Left lung (tissue), 14 donors: ENCODE measurements at places on chromosomes 6 and 20. TPM values are rescaled to one million over a fixed set of nuclear protein-coding genes. Genes with fewer than 3 reads are reported as not detected.

GRCh38 chr6:112899541-112899940 is 552.4 kb downstream of the RFPL4B start:
- no peak overlapping the region for H3K4me3 ChIP-seq
- no peaks in the 10 kb centered on the region for H3K4me1 ChIP-seq
- no peak overlapping the region for H3K27ac ChIP-seq

DNA sequence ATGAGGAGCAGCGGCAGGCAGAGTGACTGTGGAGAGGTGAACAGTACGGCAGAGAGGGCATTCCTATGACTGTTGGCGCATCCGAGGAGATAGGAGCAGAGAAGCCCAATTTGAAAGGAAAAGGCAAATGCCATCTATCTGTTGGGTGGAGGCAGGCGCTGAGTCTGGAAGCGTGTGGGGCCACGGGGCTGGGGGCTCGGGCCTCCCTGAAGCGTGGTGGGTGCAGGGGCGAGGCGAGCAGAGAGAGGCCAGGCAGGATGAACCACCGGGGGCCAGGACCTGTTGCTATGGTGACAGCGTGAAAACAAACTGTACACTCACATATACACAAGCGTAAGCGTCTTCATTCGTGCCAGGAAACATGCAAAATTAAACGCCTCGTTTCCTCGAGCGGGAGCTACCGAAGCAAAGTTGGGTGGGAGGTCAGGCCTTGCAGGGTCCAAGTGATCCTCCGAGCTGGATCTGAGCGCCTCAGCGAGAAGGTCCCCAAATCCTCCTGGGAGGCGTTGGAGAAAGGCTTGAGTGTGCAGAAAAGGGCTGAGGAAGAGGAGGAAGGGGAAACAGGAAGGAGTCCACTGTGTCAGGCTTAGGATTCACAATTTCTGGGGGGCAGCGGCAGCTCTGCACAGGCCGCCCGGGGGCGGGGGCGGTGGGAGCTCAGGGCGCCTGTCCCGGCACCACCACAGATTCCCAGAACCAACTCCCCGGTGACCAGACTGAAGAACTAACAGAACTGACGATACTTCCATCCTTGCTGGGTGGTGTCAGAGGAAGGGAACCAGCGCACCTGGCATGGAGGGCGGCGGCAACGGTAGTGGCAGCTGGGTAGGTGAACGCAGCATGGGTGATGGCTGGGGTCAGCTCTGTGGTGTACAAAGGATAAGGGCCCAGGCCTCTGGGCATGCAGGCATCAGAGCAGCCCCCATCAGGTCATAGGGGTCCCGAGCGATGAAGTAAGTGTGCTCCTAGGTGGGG is 68.2 kb downstream of the KHDC1L start:
- no peak overlapping the region for H3K4me3 ChIP-seq
- no peaks in the 10 kb centered on the region for H3K4me1 ChIP-seq
- H3K27me3 ChIP-seq = no peaks in the 10 kb centered on the region
- no peak overlapping the region for H3K27ac ChIP-seq
- DNase-seq = peak; percentile 1

GRCh38 chr6:3618642-3619041 is 132.9 kb downstream of the PXDC1 start:
- no peak for DNase-seq
- no peak overlapping the region for H3K27ac ChIP-seq
- no peak overlapping the region for H3K4me3 ChIP-seq
- H3K27me3 ChIP-seq = no peaks in the 10 kb centered on the region
- H3K4me1 ChIP-seq = no peaks in the 10 kb centered on the region

DNA sequence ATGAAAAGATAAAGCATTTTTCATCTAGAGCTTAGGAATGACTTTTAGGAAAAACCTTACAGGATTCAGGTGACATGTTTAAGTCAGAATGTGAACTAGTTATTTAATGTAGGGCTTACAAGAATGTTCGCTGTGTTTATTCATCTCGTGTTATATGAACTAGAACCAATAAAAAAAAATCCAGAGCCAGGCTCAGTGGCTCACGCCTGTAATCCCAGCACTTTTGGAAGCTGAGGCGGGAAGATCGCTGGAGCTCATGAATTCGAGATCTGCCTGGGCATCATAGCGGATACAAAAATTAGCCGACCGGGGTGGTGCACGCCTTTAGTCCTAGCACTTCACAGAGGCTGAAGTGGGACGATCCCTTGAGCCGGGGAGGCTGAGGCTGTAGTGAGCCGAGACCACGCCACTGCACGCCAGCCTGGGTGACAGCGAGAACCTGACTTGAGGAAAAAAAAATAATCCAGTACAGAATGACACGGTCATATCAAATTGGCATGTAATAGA is 46.3 kb downstream of the OR2B2 start:
- H3K4me1 ChIP-seq = peaks cover 34% of the 10 kb centered on the region
- peak overlapping the region; percentile 0 for H3K27ac ChIP-seq
- no peak for DNase-seq
- peaks cover 52% of the 10 kb centered on the region for H3K27me3 ChIP-seq
- no peaks in the 10 kb centered on the region for H3K36me3 ChIP-seq
- peak overlapping the region; percentile 62 for H3K4me3 ChIP-seq

The NT5E gene
- 10.0 TPM for total RNA-seq

GRCh38 chr6:10269814-10270472 is 144.9 kb downstream of the TFAP2A start:
- no peak for DNase-seq
- no peak overlapping the region for H3K27ac ChIP-seq
- no peaks in the 10 kb centered on the region for H3K36me3 ChIP-seq
- no peaks in the 10 kb centered on the region for H3K4me1 ChIP-seq

GRCh38 chr6:160102956-160103824 is 18.4 kb upstream of the SLC22A1 start:
- H3K36me3 ChIP-seq = no peaks in the 10 kb centered on the region
- H3K27me3 ChIP-seq = no peaks in the 10 kb centered on the region
- H3K27ac ChIP-seq = no peak overlapping the region
- no peak for DNase-seq
- H3K4me3 ChIP-seq = no peak overlapping the region

- no peak overlapping the region for H3K27ac ChIP-seq
- peak; percentile 18 for DNase-seq
- H3K36me3 ChIP-seq = no peaks in the 10 kb centered on the region
- no peaks in the 10 kb centered on the region for H3K27me3 ChIP-seq
Observed at GRCh38 chr6:129451187-129451586, 258.8 kb downstream of the ARHGAP18 start.

The DHX35 gene
- total RNA-seq = 9.1 TPM

The IP6K3 gene
- total RNA-seq = 3.4 TPM

DNA sequence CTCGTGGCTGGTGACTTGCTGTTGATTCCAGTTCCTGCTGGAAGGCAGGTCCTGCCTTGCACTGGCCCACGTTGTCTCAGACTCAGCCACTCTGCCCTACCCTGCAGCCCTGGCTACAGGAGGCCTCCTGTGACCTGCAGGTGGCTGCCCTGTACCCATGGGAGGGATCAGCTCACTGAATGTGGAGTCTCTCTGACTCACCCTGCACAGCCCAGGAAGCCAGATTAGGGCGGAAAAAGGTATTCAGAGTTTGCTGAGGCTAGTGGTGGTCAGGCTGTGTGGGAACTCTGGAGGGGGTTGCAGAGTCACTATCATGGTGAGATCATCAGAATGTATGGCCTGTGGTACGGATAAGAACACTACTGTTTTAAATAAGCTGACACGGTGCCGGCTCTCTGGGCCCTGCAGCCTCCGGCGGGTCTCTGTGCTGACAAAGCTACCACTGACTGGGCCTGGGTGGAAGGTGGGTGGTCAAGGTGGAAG is 24.7 kb upstream of the PYGB start:
- no peak overlapping the region for H3K27ac ChIP-seq
- no peaks in the 10 kb centered on the region for H3K36me3 ChIP-seq
- no peak overlapping the region for H3K4me3 ChIP-seq
- no peak for DNase-seq
- H3K4me1 ChIP-seq = peaks cover 16% of the 10 kb centered on the region

DNA sequence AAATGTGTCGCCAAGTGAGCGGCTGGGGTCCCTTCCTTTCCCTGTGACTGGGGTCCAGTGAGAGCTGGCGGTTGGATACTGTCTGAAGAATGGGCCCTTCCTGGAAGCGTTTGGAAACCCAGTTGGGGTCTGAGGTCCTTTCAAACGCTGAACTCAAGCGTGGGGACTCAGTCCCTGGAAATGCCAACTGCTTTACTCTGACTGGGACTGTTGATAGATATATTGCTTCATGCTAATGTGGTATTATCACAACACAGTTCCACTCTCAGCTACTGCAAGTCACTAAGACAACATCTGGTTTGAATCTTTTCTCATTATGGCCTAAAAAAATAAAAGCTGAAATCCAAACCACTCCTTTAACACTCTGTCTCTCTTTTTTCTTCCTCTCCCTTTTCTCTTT is 23.7 kb upstream of the PSMF1 start:
- no peaks in the 10 kb centered on the region for H3K4me1 ChIP-seq
- H3K36me3 ChIP-seq = no peaks in the 10 kb centered on the region
- no peak overlapping the region for H3K27ac ChIP-seq
- H3K4me3 ChIP-seq = no peak overlapping the region
- H3K27me3 ChIP-seq = no peaks in the 10 kb centered on the region

GRCh38 chr6:37930288-37930971 is 110.9 kb downstream of the ZFAND3 start:
- no peaks in the 10 kb centered on the region for H3K36me3 ChIP-seq
- no peak overlapping the region for H3K27ac ChIP-seq
- no peak for DNase-seq
- H3K4me3 ChIP-seq = no peak overlapping the region

GRCh38 chr20:41456351-41456750 is 89.7 kb upstream of the EMILIN3 start:
- no peaks in the 10 kb centered on the region for H3K4me1 ChIP-seq
- DNase-seq = no peak
- H3K27me3 ChIP-seq = no peaks in the 10 kb centered on the region
- H3K27ac ChIP-seq = no peak overlapping the region

The ZNF831 gene
- 1.1 TPM for total RNA-seq

DNA sequence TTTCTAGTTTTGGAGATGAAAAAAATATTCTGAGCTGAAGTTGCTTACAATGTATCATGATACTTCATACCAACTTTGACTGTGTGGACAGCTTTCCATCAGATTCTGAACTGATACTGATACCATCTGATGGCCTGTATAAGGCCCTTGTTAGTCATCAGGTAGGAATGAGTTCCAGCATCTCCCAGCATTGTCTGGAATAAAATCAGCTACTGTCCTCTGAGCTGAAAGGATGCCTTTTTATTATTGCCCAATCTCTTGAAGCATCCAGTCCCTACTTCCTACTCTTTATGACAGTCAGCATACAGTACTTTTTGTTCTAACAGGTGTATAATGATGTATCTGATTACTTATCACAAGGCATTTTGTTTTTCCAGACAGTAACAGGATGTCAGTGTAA is 70.6 kb upstream of the EYA4 start:
- no peaks in the 10 kb centered on the region for H3K4me1 ChIP-seq
- H3K27me3 ChIP-seq = no peaks in the 10 kb centered on the region
- no peak for DNase-seq
- no peak overlapping the region for H3K27ac ChIP-seq
- H3K36me3 ChIP-seq = no peaks in the 10 kb centered on the region

- peaks cover 7% of the 10 kb centered on the region for H3K4me1 ChIP-seq
- no peaks in the 10 kb centered on the region for H3K27me3 ChIP-seq
Observed at GRCh38 chr6:5537967-5538366, 276.7 kb downstream of the FARS2 start.

The TRIM40 gene
- total RNA-seq = not detected

The BHLHE23 gene
- not detected for total RNA-seq

GRCh38 chr6:13099771-13100170 is 228.6 kb downstream of the TBC1D7 start:
- no peaks in the 10 kb centered on the region for H3K27me3 ChIP-seq
- no peak overlapping the region for H3K27ac ChIP-seq
- peaks cover 4% of the 10 kb centered on the region for H3K4me1 ChIP-seq
- no peak for DNase-seq
